ENCODE measurements at places on chromosomes 6 and 20. TPM values are rescaled to one million over a fixed set of nuclear protein-coding genes. Genes with fewer than 3 reads are reported as not detected.

GRCh38 chr6:167485186-167485978 is 160.5 kb downstream of the TTLL2 start:
- no peak for DNase-seq

GRCh38 chr6:148451690-148452089 is 109.1 kb downstream of the SASH1 start:
- no peak for DNase-seq

DNA sequence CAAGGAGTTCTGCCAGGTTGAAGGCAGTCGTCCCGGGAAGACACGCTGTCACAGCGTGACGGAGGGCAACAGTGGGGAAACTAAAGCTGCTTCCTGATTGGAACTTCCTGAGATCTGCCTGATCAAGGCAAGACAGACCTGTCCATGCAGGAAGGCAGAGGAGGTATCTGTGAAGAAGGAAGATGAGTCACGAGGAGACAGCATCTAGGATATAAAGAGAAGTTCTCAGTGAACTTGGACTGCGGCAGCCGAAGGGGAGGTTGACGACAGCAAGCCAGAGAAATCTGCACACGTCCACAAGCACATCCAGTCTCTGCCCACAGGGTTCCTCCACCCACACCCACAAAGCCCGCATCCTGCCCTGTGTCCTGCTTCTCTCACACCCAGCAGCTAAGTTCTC is 38.6 kb downstream of the PREP start:
- DNase-seq: no peak

GRCh38 chr20:14972256-14972655 is 634.8 kb upstream of the FLRT3 start:
- no peak for DNase-seq

- DNase-seq: no peak
Observed at GRCh38 chr6:39209360-39209811, 19.9 kb downstream of the KCNK5 start.

- DNase-seq: no peak
Observed at GRCh38 chr6:115712291-115712961, 348.3 kb downstream of the FRK start.

- DNase-seq: no peak
Observed at GRCh38 chr6:1296079-1296478, 15.8 kb upstream of the FOXQ1 start.

DNA sequence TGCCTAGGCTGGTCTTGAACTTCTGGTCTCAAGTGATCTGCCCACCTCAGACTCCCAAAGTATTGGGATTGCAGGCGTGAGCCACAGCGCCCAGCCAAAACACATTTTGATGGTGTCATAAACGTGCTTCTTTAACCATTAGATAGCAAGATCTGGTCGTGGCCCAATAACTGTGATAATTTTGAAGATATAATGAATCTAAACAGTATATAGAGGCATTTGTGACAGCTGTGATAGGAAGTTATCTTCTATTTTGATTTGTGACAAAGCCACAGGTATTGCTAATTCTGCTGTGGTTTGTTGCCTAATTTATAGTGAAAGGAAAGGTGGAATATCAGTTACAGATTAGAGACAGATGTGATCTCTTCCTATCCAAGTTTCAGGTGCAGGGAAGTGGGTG is 695 bp upstream of the OXT start:
- DNase-seq: no peak

Gene SPO11
- not detected for total RNA-seq

Gene RIPOR3
- 20.1 TPM for total RNA-seq

Gene SMLR1
- total RNA-seq: 22.2 TPM

Gene CCDC28A
- 16.5 TPM for total RNA-seq

Gene PDE10A
- total RNA-seq: 0.45 TPM

All from left lobe of liver (tissue), 2 donors.